ENCODE measurements at places on chromosomes 11 and 22.

DNA sequence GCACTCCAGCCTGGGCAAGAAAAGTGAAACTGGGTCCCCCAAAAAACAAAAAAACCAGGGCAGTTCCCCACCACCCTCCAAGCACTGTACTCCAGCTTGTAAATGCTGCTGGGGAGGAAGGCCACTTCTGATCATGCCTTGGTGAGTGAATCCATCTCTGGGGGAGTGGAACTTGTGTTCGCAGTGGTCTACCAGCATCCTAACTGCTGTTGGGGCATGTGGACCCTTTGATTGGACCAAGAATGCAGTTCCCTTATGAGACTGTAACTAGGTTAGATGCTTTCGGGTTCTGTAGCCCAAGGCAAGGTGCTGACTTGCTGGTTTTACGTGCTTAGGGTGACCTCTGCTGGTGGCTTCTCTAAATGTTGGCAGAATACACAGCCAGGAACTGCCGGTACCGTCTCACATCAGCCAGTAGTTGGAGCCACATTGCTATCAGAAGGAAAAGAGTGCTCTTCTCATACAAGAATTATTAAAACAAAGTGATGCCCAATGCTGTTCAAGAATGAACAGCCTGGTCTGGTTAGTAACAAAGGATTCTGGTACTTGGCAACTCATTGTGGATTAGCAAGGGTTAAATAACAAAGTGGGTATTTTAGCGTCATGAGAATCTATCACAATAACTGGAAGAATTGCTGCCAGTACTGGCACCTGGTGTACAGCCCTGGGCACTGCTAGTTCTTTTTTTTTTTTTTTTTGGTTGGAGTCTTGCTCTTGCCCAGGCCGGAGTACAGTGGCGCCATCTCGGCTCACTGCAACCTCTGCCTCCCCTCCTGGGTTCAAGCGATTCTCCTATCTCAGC is 13.0 kb downstream of the EIF1AD start:
- DNase-seq = peak; percentile 77

- DNase-seq = no peak
Measured at GRCh38 chr11:117670443-117670842, 126.6 kb downstream of the DSCAML1 start.

GRCh38 chr11:41784513-41785335 is 325.3 kb upstream of the LRRC4C start:
- no peak for DNase-seq

GRCh38 chr11:26762089-26762488 is 40.2 kb upstream of the SLC5A12 start:
- DNase-seq = no peak

DNA sequence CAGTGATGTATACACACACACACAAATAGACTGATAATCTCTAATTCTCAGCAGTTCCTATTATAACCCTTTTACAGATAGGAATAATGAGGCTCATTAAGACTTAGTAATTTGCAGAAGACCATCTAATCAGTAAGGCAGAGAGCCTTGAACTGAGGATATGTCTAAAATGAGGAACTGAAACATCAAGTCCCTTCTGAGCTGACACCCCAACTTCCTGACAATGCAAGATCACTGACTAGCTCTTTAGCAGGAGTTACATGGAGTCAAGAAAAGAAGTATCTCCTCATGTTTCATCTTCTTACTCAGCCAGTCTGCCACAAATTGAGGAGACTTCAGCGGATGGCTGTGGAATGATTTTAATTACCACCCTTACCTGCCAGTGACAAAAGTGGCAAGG is 193.0 kb downstream of the MSANTD4 start:
- no peak for DNase-seq

DNA sequence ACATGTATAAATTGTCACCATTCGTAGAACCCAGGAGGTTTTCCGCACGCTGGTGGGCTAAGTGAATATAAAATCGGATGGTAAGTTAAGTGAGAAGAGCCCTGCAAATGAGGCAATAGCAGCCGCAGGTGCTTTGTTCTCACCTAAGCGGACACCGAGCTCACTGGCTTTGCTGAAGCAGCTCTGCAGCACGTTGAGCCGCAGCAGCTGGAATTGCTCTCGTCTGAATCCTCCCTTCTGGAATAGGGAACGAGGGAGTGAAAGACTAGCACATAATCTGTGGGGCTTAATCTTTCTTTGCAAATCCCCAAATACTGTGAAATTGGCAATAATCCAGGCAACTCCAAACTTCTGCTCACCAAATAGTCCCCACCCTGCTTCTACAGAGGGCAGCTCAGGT is 488.1 kb downstream of the NTM start:
- no peak for DNase-seq

DNA sequence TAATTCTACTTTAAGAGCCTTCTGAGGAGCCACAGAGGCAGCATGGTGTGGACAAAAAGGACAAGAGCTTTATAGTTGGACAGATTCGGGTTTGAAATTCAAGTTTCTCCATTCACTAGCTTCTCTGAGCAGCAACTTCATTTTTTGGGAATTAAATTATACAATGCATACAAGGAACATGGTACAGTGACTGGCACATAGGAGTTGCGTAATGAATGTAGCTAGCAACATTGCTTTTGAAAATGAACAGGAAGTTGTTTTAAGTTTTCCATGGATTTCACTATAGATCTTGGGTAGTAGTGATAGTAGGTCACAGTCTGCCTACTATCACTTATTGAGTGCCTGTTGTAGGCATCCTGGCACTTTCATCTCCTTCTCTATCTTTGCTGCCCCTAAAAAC is 41.0 kb upstream of the BMAL1 start:
- DNase-seq = no peak

DNA sequence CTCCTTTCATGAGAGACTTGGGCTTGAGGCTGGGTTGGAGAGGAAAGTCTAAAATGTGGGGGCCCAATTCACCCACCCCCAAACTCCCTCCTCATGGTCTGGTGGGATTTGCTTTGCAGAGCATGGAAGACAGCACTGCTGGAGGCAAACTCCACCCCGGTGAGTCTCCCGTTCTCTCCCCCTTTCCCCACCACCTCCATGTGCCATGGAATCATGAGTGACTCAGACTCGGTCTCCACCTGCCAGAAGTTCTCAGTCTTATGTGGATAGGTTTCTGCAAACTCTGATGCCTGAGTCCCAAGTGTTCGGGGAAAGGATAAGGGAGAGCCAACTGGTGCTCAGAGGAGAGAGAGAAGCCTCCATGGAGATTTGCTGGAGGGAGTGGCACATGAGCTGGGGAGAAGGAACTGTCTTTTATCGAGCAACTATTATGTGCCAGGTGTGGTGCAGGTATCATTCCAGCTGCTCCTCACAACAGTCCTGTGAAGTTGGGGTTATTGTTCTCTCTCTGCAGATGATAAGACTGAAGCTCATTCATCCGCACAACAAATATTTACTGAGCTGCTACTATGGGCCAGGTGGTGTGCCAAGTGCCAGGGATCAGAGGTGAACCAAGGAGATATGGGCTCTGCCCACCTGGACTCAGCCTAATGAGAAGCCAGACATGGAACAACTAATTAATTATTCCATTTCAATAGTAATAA is 6.6 kb downstream of the PLEKHB1 start:
- no peak for DNase-seq

GRCh38 chr11:68840661-68841653 is 759 bp downstream of the CPT1A start:
- peak; percentile 59 for DNase-seq

GRCh38 chr11:40338739-40339138 is 1120.7 kb downstream of the LRRC4C start:
- no peak for DNase-seq

- no peak for DNase-seq
Measured at GRCh38 chr11:9399466-9399865, 15.0 kb downstream of the IPO7 start.

DNA sequence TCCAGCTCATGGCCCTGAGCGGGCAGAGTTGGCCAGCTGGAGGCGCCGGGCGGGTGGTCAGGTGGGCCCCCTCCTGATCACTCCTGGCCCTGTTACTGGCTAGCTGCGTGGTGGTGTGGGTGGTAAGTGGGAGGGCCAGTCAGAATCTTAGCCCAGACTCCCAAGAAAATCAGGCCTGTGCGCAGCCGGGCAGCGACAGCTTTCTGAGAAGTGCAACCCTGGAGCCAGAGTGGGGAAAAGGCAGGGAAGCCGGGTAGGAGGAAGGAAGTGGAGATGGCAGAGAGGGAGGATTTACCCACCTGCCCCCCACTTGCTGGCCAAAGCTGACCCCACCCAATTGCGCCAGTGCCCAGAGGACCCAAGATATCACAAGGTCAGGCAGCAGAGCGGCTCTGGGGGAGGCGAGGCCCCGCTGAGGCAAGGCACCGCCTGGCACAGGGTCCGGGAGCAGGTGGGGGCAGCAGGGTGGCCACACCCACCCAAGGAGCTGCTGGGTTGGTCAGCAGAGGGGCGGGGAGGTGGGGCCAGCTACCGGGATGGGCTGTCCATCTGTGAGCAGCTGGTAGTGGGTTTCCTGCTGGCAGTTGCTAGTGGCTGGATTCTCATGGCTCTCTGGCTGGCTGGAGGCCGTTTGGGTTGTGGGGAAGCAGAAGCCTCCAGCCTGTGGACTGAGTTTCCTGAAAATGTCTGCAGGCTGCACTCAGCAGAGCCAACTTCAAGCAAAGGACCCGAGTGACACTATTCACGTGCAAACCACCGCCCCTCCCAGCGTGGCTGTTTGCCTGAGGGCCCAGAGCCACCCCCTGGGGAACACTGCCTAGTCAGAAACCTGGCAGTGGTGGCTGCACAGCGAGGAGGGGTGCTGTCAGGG is 196.4 kb downstream of the IGLL1 start:
- no peak for DNase-seq

DNA sequence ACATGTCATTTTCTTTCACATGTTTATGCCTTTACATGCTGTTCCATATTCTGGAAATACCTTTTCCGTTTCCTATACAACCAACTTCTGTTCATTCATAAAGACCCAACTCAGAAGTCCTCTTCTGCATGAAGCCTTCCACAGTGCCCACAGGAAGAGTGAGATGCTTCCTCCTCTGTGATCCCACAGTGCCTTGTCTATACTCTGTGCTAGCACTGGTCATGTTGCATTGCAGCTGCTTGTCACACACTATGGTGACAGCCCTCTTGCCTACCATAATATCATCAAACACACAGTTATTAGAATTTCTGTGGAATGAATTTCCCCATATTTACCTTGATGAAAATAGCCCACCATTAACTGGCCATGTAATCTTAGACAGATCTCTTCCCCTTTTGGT is 8.9 kb downstream of the PARVA start:
- no peak for DNase-seq

DNA sequence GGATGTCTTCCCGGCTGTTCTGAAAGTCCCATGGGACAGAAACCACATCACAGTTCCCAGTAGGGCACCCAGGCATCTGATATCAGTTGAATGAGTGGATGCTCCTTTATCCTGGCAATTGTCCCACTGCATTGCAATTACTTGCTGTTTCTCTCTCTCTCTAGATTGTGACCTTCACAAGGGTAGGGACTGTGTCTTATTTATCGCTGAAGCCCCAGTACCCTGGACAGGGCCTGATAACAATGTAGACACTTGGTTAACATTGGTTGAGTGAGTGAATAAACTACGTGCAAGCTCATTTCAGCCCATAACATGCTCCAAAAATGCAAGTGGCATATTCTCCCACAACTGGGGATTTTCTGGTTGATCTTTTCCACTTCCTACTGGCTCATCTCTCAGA is 193.7 kb upstream of the NARS2 start:
- DNase-seq = no peak

DNA sequence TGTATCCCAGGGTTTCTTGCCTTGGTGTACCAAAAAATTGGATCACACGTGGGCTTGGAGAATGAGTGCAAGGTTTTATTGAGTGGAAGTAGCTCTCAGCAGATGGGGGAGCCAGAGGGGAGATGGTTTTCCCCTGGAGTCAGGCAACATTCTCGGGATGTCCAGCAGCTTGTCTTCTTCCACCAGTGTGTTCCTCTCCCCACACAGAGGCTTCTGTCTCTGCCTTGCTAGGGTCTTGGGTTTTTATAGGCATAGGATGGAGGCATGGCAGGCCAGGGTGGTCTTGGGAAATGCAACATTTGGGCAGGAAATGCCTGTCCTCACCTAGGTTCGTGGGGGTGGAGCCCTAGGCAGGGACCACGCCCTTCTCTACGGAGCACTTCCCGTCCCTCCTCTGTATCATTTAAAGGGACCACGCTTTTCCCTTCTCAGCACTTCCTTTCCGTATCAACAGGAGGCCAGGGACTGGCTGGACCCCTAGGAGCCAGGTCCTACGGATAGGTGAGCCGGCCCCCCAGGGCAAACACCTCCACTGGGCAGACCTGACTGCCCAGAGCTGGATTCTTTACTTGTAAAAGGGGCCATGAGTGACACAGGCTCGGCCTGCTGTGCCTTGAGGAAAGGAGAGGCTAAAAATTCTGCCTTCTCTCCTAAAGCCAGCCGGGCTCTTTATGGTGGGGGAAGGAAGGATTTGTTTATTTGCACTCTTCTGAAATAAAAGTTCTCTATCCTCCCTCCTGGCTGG is 55.3 kb upstream of the CCDC188 start:
- DNase-seq = peak; percentile 67

- no peak for DNase-seq
Measured at GRCh38 chr11:108881131-108881530, 216.3 kb downstream of the DDX10 start.

- DNase-seq = no peak
Measured at GRCh38 chr11:87081358-87081757, 43.6 kb downstream of the TMEM135 start.

- no peak for DNase-seq
Measured at GRCh38 chr11:30333405-30333804, 10.5 kb downstream of the ARL14EP start.

DNA sequence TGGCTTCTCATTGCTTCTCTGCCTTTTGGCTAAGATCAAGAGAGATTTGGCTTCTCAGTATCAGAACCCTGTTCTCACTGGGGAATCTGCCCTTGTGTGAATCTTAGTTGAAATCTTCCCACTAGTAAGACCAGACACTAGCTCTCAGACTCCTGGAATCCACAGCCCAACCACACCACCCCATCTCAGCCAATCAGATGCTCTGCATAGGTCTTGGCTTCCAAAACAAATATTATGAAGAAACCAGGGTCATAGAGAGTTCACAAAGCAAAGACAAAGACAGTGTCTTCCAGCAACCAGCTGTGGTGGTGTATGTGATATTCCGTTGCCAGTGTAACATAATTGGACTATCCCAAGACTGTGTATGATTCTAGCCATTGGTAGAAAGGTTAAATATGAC is 5.4 kb downstream of the OR8B12 start:
- no peak for DNase-seq

- DNase-seq = no peak
Measured at GRCh38 chr11:119701591-119702549, 27.1 kb downstream of the NECTIN1 start.

DNA sequence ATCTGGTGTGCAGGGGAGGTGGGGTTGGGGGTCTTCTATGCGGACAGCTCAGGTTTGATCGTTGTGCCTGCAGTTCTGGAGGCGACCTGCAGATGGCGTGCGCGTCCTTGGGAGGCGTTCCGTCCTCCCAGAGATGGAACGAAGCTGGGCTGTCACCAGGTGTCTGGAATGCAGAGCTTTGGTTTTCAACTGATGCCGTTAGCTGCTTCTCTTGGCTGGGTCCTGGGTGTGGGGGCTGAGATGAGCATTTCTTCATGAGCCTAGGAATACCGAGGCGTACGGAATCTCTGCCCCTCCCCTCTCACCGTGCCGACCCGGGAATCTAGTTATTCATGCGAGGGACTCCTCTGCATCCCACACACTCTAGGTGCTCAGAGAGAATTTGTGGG is 98.6 kb downstream of the CEP164 start:
- peak; percentile 60 for DNase-seq

GRCh38 chr11:46389450-46390330 is 1.9 kb downstream of the CHRM4 start:
- peak; percentile 67 for DNase-seq

GRCh38 chr22:32603651-32604540 is 129.3 kb downstream of the FBXO7 start:
- no peak for DNase-seq

- DNase-seq = peak; percentile 55
Measured at GRCh38 chr22:46777609-46777970, 15.1 kb downstream of the TBC1D22A start.
